Stimulated activated CD4-positive, alpha-beta T cell treated with anti-CD3 and anti-CD28 coated beads, TNF-alpha, amount 100 ng/mL, for 1 hour (primary cell): ENCODE measurements at places on chromosomes 5 and 9.

DNA sequence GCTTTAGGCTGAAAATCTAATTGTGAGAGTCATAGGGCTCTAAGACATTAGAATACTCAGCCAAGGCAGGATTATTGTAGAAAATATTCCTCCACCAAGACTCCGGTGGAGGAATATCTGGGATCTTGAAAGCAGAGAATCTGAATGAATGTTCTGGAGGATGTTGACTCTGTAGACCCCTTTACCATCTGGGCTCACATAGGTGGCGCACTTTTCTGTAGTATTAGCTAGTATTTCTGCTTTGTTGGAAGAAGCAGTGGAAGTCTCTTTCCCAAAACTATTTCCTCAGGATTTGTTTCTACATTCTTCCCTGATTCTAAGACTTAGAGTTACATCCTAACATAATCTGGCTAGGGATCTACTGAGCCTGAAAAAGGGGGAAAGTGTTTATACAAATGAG lies 752.4 kb upstream of the SEMA6A start:
- DNase-seq, result no peak

DNA sequence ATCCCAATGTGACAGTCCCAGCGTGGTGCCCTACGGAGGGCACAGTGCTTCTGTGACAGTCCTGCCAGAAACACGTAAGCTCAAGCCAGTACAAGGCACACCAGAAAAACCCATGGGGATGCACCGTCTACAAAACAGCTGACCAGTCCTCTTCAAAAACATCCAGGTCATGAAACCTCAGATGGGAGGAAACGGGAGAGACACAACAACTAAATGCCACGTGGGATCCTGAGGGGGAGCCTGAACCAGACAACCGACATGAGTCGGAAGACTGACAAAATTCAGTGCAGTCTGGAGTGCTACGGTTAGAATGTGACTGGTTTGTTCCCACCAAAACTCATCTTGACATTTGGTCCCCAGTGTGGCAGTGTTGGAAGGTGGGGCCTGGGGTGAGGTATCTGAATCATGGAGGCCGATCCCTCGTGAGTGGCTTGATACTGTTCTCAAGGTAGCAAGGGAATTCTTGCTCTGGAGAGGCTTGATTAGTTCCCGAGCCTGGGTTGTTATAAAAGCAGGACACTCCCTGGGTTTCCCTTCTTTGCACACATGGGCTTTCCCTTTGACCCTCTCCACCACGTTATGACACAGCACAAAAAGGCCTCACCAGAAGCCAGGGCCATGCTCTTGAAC lies 55.4 kb downstream of the ADAMTS2 start:
- DNase-seq, result no peak

GRCh38 chr9:134607971-134608370 lies 33.6 kb upstream of the COL5A1 start:
- DNase-seq, result no peak

- no peak for DNase-seq
These were observed 37.4 kb downstream of the PIK3R1 start for GRCh38 chr5:68252673-68253623.

GRCh38 chr5:139273322-139273571 lies 20.3 kb upstream of the MATR3 start:
- no peak for DNase-seq

DNA sequence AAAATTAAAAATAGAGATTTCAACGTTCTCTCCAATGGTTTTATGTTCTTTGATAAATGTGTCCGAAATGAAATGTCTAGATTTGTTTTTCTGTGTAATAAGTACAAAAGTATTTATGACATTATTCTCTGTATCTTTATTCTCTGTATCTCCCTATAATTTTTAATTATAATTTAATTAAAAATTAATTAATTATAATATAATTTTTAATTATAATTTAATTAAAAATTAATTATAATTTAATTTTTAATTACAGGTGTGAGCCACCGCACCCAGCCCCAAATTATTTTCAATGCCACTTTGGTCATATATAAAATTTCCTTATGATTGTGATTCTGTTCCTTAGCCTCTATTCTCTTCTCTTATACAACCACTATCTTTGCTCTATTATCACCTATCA lies 28.2 kb downstream of the SPATA31C2 start:
- DNase-seq, result no peak

- no peak for DNase-seq
These were observed 32.9 kb downstream of the SLC12A2 start for GRCh38 chr5:128116445-128116844.

DNA sequence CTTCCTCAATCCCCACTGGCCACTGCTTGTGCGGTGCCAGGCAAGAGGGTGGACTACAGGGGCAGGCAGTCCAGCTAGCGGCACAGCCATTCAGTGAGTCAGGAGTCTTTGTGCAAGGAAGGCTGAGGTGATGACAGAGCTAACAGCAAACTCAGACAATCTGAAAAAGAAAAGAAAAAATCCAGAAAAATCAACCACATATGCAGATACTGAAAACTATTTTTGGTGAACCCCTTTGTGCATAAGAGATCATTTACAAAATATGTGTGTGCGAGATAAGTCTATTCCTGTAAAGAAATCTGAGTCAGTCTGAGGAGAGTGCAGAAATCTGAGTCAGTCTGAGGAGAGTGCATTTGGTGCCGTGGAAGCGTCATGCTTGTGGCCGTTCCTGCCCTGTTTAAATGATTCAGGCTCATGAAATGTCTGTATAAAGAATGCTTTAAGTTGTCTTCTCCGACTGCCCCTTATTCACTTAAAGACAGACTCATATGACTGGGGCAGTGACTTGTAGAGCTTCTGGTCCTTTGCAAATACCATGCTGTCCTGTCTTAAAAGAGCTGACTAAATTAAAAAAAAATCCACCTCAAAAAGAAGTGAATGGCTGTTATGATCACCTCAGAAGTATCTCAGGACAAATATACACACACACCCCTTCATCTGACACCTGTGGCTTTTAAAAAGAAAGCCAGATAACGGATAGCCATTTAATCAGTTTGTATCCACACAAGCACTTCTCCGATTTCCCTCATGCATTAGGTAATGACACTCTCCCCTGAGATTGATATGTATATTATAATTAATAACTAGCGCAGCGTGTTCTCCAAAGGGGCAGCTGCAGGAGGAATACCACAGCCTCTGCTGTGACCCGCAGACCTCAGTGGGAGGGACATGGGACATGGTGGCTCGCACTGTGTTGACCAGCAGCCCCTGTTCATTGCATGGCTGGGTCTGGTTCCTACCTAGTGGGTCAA lies 47.3 kb downstream of the TRIO start:
- DNase-seq, result no peak

- DNase-seq, result no peak
These were observed 4.9 kb upstream of the RCL1 start for GRCh38 chr9:4787876-4788275.

DNA sequence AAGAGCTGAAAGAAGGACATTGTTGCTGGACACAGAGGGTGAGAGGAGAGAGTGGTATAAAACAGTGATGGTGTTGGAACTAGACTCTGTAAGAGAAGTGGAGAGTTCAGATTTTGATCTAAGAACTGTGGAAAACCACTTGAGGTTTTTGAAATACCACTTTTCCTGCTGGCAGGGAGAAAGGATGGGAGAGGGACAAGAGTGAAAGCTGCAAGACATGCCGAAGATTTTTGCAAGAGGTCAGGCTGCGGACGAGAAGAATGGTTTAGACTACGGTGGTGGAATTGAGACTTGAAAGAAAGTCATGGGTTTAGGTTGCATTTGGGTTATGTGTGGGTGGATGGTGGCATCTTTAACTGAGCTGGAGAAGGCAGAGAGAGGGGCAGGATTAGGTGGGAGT lies 202.2 kb upstream of the RPS23 start:
- no peak for DNase-seq
